ENCODE measurements at places on chromosomes 1 and 21.

DNA sequence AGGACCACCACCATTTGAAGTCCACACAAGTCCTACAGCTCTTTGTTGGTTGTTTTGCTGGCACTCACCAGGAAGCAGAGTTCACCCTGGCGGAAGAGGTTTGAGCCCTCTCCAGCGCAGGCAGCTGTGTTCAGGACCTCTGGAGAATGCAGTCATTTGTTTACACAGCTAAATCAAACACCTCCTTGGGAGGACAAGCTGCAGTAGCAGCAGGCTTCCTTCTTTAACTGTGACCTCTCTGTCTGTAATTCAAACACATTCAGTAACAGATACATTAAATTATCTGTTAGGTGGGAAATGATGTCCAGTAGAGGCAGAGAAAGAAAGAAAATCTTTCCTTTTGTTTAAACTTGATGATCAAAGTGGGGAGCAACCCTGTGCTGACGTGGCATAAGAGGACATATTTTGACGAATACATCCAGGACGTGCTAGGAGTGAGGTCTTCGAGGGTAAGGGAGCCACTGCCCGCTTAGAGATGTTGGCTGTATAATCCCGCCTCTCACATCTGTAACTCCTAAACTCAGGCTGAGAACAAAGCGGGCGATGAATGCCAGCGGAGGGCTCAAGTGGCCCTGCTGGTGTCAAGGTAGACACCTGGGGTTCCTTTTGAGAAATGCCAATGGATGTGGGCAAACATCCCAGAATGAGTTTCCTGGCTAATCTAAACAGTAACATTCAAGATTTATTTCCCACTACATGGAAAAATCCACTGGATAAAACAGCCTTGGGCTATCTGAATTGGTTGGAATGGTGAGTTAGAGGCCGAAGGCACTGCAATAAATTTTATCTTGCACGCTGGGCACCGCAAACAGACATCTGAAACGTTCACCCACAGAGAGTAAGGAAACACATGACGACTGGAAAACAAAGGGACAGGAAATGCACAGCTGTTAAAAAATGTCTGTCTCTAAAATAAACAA is 51.7 kb downstream of the ABCA4 start:
- DNase-seq = no peak

- no peak for DNase-seq
Observed at GRCh38 chr1:116794804-116795481, 40.7 kb downstream of the CD2 start.

- no peak for DNase-seq
Observed at GRCh38 chr1:195097316-195097715, 1510.9 kb downstream of the KCNT2 start.

- DNase-seq = no peak
Observed at GRCh38 chr1:160800645-160801408, 4.9 kb downstream of the LY9 start.

DNA sequence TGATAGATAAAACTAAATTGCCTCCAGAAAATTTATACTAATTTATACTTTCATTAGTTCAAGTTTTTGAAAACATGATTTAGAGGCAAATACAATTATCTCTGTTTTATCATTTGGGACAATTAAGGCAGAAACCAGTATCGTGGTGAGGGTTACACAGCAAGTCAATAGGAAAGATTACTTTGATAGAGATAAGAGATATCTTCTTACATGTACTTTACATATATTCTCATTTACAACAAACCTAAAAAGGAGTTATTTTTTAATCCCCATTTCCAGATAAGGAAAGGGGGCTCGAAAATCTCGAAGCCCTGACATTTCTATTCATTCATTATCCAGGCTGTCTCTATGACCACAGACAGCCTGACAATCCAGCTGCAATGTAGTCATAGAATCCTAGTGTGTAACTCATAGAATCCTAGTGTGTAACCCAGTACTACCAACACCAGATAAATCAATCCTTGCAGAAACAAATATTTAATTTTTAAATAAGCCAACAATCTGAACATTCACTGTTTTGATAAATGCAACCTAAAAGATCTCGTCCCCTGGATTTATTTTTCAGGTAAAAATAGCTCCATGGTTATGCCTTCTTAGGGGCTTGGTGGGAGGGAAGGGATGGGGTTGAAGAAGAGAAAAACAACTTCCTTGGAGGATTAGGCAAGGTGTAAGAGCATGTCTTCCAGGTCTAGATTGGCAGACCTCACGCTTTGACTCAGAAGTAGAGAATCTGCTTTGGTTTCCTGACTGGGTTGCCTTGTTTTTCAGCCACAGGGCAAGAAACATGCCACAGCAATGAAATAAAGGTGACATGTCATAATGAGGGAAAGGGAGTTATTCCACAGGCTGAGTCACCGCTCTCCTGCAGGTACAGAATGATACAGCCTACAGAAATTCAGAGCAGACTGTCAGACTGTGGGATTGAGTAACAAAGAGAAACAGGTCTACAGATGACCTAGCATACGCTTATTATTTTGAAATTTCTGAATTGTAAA is 45.6 kb downstream of the IRF2BP2 start:
- DNase-seq = no peak

GRCh38 chr1:23451441-23451840 is 26.9 kb upstream of the TCEA3 start:
- no peak for DNase-seq

- no peak for DNase-seq
Observed at GRCh38 chr1:20275319-20275925, 15.3 kb upstream of the VWA5B1 start.

- DNase-seq = no peak
Observed at GRCh38 chr1:48687282-48688045, 89.2 kb downstream of the BEND5 start.

GRCh38 chr1:207822602-207823451 is 71.0 kb downstream of the CD46 start:
- no peak for DNase-seq

GRCh38 chr1:150909585-150910180 is 16.5 kb upstream of the SETDB1 start:
- no peak for DNase-seq

GRCh38 chr1:64263856-64264255 is 60.4 kb downstream of the UBE2U start:
- DNase-seq = no peak

DNA sequence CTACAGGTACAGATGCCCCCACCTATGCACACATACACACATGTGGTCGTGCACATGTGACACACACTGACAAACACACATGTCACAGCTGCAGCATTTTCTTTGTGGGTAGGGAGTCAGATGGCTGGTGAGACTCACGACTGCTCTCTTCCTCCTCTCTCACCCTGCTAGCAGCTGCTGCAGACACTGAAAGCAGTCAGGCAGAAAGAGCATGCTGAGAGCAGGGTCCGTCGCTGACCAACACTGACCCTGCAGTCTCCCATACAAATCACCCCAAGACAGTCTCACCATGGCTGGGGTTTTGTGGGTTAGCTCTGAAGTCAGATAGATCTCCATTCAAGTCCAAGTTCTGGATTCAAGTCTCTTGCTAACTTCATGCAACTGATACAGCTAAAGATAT is 188.3 kb downstream of the ASTN1 start:
- no peak for DNase-seq

DNA sequence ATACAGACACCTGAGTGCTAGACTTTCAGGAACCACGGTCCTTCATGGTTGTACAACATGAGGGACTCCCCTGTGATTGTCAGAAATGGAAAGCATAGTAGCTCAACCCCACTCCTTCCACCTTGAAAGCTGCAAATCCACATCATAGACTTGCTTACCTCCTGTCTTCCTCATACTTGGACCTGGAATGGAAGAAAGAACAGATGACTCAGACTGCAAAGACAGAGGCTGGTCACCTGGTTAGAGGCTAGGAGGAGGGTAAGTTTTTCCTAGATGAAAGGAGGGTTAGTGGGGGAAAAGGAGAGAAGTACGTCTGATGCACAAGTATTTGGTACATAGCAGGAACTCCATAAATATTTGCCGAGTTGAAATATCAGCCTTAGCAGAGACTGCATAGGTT is 37.2 kb downstream of the LRRC71 start:
- no peak for DNase-seq

- no peak for DNase-seq
Observed at GRCh38 chr1:24096009-24096738, 15.8 kb downstream of the MYOM3 start.

DNA sequence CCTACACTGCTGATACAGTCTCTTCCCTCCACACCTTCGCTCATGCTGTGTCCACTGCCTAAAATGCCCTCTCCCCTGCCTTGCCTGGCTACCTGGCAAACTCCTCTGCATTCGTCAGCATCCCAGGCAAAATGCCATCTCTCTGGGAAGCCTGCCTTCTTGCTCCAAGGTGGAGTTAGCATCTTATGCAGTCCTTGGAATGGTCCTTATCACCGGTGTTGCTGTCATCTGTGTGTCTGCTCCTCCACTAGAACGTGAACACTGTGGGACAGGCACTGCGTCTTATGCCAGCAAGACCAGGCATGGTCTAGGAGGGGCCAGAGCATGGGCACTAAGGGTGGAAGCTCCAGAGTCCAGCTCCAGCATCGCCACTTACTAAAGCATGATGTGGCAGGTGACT is 211.8 kb downstream of the MATN1 start:
- no peak for DNase-seq

GRCh38 chr1:205595861-205596260 is 36.0 kb downstream of the ELK4 start:
- DNase-seq = no peak

DNA sequence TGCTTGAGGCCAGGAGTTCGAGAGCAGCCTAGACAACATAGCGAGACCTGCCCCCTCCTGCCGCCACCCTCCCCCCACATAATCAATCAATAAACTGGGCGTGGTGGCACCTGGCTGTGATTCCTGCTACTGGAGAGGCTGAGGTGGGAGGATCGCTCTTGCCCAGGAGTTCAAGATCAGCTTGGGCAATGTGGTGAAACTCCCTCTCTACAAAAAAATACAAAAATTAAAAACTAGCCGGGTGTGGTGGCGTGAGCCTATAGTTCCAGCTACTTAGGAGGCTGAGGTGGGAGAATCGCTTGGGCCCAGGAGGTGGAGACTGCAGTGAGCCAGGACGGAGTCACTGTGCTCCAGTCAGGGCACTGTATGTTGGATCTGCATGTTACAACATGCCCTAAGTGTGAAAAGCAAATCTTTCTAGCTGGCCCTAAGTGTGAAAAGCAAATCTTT is 7.0 kb upstream of the MDM4 start:
- DNase-seq = no peak

GRCh38 chr1:162416909-162417308 is 5.0 kb upstream of the SH2D1B start:
- no peak for DNase-seq

- DNase-seq = no peak
Observed at GRCh38 chr1:28631713-28632112, 11.2 kb downstream of the TAF12 start.

All from GOT3 (cell line).